Effector memory CD4-positive, alpha-beta T cell (primary cell): ENCODE measurements at places on chromosomes 4 and X.

DNA sequence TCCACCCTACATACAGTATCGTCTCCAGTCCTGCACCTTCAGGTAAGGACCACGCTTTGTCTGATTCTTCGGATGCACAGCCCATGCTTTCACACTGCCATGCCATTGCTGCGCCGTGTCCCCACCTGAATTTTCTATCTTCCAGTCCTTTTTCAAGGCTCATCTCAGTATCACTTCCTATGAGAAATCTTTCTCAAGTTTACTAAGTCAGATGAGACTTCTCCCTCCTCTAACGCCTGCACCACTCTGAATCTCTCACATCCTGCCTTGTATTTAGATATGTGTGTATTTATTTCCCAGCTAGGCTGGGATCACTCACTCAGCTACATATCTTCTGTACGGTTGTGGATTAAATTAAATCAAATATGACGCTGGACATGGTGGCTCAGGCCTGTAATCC, 116.8 kb downstream of the SMIM20 start:
- DNase-seq, result no peak

- DNase-seq, result no peak
Measured at GRCh38 chr4:165380805-165381204, 2.0 kb downstream of the CPE start.

GRCh38 chr4:15938182-15938581, 358 bp downstream of the FGFBP1 start:
- no peak for DNase-seq

- no peak for DNase-seq
Measured at GRCh38 chr4:185054272-185054671, 36.0 kb downstream of the HELT start.

DNA sequence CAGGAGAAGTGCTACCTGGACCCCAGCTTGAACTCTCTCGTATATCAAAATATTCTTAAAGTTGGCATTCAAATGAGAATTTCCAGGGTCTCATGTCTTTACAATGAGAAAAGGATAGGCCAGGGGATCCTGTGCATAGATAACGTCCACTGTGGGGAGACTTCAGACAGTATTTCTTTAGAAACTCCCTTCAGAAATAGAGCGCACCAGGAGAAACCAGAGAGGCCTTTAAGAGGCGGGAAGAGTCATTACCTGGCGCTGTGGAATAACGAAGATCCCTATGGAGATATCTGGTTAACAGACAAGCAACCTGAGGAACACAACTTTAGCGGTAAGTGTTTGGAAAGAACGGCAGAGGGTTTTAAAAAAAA, 600 bp downstream of the RADX start:
- no peak for DNase-seq

DNA sequence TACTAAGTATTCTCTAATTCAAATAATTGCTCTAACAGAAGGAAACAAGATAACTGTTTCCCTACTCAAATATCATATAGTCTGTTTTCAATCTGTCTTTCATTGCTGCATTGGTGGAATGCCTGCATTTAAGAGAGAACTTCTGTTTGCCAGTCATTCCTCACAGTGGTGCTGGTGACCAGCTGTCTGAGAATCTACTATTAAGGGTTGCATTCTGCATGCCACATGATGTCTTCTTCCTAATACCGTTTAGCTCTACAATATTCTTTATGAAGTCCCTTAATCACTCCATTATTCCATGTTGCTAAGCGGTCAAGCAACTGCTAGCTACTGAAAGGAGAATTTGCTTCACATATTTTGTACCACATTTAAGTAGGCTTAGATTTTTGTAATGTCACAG, 167.1 kb upstream of the CENPE start:
- DNase-seq, result no peak

DNA sequence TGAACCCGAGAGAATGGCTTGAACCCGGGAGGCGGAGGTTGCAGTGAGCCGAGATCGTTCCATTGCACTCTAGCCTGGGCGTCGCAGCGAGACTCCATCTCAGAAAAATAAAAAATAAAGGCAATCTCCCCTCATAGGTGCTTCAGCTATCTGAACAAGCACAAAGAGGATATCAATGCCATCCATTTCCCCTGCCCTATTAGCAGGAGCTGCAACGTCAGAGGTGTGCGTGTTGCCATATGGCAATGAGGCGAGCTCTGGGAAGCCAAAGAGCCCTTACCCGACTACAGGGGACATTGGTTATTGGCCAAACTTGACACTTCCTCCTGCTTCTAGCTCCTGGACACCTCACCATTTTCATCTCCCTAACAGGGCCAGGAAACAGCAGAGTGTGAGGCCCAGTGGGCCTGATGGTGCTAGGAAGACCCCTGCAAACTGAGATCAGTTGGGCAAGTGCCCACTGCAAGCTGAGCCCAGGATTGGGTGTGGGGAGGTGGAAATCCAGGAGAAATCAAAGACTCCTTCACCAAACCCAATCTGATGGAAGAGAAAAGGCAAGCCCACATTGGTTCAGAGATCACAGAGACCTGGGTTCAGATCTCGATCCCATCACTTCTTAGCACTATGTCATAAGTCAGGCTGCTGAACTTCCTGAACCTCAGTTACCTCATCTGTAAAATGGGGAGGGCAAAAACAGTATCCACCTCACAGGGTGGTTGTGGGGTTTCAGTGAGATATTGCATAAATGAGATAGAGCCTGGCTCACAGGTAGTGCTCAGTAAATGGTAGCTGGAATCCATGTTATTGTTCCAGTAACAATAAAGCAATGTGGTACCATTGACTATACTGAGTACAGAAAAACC, 21.2 kb downstream of the SLC25A5 start:
- DNase-seq, result no peak

GRCh38 chr4:164725066-164725465, 28.9 kb upstream of the SMIM31 start:
- no peak for DNase-seq

- no peak for DNase-seq
Measured at GRCh38 chrX:13153796-13154195, 109.4 kb upstream of the FAM9C start.

- DNase-seq, result no peak
Measured at GRCh38 chr4:53586121-53586816, 5.0 kb downstream of the LNX1 start.

GRCh38 chr4:11469650-11470437, 41.1 kb upstream of the HS3ST1 start:
- DNase-seq, result no peak

- DNase-seq, result no peak
Measured at GRCh38 chr4:72809208-72809607, 240.2 kb upstream of the ADAMTS3 start.

DNA sequence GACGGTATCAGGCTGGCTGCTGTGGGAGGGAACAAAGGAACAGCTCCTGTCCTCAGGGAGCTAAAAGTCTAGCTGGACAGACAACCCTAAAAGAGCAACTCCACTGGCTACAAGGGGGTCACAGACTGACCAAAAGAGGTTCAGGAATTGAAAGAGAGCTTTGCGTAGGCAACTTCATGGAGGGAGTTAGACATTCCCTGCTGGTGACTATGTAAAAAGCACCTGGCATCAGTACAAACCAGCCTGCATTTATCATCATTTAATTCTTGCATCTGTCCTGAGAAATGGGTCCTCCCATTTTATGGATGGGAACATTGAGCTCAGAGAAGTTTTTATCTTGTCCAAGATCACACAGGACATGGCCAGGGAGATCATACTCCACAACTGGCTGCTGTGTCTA, 1.4 kb upstream of the LGI2 start:
- no peak for DNase-seq

GRCh38 chr4:54400802-54401201, 171.7 kb downstream of the PDGFRA start:
- no peak for DNase-seq

DNA sequence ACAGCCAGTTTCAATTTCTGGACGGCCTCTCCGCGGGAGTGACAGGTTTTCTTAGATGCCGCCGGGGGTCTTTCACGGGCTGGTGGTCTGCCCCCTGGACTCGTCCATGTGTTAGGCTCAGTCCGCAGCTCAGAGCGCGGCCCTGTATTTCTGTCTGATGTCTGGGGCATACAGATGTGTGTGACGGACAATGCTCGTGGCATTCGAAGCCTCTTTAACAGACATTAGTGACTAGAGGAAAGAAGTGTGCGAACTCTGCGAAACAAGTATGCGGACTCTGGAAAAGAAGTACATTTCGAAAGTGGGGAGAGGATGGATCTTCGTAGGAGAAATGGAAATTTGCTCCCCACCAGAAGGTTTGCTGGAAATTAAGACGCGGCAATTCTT, 793 bp upstream of the DCUN1D4 start:
- no peak for DNase-seq

DNA sequence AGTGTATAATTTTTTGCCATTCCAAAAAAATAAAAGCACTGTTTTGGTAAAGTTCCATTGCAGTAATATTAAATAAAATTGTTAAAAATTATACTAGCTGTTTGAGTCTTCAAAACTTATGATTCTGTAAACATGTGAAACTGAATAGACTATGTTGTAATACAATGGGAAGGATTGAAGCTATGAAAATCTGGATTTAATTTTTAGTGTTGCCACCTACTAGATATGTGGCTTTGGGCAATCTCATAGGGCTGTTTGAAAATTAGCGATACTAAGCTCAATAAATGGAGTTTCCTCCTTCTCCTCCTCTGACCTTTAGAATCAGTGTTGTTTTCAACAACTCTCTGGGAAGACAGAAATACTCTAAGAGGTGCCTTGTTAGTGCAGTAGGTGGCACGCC, 4.5 kb downstream of the PGRMC2 start:
- no peak for DNase-seq

GRCh38 chr4:38914854-38915253, 47.2 kb downstream of the FAM114A1 start:
- no peak for DNase-seq

DNA sequence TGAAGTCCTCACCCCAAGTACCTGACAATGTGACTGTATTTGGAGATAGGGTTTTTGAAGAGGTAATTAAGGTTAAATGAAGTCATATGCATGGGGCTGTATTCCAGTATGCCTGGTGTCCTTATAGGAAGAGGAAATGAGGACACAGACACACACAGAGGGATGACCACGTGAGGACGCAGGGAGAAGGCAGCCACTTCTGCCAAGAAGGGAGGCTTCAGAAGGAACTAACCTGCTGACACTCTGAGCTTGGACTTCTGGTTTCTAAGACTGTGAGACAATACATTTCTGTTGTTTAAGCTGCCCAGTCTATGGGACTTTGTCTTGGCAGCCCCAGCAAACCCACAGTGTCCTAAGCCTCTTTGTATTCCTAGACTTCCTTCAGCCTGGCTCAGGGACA, 3.0 kb upstream of the SLC2A9 start:
- no peak for DNase-seq

DNA sequence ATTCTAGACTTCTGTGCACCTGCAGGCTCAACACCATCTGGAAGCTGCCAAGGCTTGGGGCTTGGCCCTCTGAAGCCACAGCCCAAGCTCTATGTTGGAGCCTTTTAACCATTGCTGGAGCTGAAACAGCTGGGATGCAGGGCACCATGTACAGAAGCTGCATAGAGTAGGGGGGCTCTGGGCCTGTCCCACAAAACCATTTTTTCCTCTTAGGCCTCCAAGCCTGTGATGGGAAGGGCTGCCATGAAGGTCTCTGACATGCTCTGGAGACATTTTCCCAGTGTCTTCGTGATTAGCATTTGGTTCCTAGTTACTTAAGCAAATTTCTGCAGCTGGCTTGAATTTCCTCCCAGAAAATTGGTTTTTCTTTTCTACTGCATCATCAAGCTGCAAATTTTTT, 999.3 kb upstream of the GRIA3 start:
- no peak for DNase-seq

DNA sequence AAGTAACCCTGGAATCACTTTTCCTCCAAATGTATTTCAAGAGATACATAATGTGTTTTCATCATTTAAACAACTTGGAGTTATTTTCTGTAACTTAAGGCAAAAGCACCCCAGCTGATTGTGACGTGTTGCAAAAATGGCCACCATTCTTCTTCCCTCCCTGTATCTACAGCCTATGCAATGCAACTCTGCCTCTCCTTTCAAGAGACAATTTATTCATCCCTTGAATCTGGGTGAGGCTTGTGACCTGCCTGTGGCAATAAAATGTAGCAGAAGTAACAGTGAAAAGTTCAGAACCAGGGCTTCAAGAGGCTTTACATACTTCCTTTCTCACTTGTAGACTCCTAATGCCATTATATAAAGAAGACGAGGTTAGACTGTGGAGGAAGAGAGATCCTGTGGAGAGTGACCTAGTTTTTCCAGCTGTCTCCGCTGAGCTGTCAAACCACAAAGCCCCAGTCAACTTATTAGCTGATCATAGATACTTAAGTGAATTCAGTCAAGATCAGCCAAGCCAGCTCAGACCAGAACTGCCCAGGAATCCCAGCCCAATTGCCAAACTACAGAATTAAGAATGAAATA, 81.0 kb upstream of the KLF3 start:
- DNase-seq, result no peak

GRCh38 chrX:68647156-68647957, at the start of gene STARD8:
Gene STARD8, plus strand, starts transcription at chrX:68647666. Its CDS starts 217 bp downstream, at chrX:68647883.
- no peak for DNase-seq

- no peak for DNase-seq
Measured at GRCh38 chr4:8439914-8440491, 520 bp downstream of the ACOX3 start.

DNA sequence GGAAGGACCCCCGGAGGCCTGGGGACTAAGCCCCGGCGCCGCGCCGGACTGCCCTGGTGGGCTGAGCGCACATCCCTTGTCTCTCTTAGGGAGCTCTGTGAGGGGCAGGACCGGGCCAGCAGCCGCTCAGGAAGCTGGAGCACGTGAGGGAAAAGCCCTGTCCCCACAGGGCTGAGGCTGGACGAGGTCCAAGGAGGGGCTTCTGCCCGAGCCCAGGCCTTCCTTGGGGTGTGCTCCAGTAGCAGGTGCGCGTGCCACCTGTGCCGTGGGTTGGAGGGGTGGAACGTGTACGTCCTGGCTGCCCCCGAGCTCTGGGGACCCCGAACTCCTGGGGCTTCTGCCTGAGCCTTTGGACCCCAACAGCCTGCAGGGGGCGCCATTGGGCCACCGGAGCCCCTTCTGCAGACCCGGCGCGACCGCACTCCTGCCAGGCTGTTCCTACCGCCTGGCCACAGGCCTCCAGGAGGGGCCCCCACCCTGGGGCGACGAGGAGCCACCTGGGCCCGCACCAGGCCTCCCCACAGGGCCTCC, 27.2 kb downstream of the TACC3 start:
- DNase-seq, result peak; percentile 50

DNA sequence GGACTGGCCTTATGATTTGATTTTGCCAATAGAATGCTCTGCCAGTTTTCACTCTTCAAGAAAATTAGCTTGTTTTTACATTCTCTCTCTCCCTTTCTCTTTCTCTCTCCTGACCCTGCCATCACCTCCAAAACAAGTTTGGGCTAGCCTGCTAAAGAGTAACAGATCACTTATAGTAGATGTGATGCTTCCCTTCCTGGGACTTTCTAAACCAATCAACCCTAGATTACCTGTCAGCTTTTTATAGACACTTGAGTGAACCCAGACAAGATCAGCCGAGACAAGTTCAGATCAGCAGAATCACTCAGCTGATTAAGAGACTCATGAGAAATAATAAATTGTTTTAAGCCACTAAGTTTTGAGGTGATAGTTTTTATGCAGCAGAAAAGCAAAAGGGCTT, 521.2 kb downstream of the ANKRD50 start:
- DNase-seq, result no peak

DNA sequence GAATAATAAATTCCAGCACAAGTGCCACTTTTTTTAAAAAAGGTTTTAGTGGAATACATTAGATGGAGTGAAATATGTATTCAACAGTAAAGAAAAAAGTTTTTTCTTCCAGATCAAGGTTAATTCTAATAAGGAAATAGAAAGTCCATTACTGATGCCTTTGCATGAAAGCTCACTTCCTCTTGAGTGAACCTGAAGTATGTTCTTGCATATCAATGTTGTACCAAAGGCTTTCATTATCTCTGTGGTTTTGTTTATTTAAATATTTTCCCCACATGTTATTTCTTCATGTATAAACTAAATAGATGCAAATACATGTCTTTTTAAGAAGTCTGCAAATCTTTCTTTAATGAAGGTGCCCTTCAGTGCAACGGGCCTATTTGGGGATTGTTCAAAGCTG, 307.9 kb downstream of the C4orf33 start:
- no peak for DNase-seq
